ENCODE measurements at places on chromosomes 1 and 21. TPM values are rescaled to one million over a fixed set of nuclear protein-coding genes. Genes with fewer than 3 reads are reported as not detected.

- H3K36me3 ChIP-seq, result peaks cover 11% of the 10 kb centered on the region
- no peak overlapping the region for H3K27ac ChIP-seq
- H3K27me3 ChIP-seq, result no peaks in the 10 kb centered on the region
- H3K4me3 ChIP-seq, result no peak overlapping the region
Measured at GRCh38 chr1:12315146-12315545, 85.3 kb downstream of the VPS13D start.

DNA sequence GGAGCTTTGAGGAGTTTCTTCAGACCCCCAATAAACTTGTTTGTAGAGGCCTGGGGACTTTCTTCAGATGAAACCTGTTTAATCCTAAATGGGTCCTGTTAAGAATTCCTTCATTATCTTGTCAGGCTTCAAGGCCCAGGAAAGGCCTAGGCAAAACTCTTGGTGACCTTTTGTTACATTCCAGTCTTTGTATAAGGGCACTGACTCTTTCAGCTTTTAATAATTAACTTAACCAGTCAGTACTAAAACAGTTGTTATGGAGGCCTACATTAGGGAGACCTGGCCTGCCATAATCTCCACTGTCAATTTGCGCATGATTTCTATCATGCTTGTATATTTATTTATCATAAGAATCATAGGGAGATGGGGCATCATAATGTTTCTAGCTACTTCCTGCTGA lies 110.2 kb downstream of the FCRL5 start:
- H3K4me3 ChIP-seq, result no peak overlapping the region
- no peaks in the 10 kb centered on the region for H3K4me1 ChIP-seq
- H3K36me3 ChIP-seq, result peaks cover 12% of the 10 kb centered on the region

DNA sequence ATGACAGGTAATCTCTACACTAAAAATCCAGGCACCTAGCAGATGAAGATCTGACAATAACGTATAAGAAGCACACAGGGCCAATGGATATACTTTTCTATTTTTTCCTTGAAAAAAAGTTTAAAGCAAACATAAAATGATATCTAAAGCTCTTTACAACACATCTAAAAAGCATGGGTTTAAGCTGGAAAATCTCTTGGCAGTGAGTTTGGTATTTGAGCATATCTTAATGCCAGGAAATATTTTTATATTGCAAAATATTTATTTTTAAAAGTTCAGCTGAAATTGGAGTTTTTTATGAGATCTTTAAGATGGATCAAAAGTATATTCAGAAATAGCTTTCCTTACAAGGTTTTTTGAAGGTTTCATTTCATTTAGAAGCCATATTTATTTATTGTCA lies 40.5 kb downstream of the SLC5A9 start:
- no peak overlapping the region for H3K4me3 ChIP-seq
- no peaks in the 10 kb centered on the region for H3K27me3 ChIP-seq
- no peaks in the 10 kb centered on the region for H3K4me1 ChIP-seq
- DNase-seq, result no peak

DNA sequence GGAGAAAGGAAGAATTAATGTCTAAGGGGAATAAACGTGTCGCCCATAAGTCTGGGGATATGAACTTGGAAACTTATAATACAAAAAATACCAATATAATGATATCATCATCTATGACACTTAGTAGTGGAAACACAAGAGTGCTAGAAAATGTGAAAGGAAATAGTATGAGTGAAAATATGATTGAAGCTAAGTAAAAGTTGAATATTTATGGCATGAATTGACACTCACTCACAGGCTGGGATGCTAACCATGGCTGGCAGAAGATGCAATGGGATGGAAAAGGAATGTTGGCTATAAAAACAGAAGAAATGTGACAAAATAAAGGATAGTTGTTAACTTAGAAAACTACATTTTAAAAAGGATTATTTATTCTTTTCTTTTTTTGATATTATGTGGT lies 120.1 kb downstream of the XPR1 start:
- no peak overlapping the region for H3K27ac ChIP-seq
- H3K27me3 ChIP-seq, result no peaks in the 10 kb centered on the region
- H3K4me1 ChIP-seq, result no peaks in the 10 kb centered on the region

DNA sequence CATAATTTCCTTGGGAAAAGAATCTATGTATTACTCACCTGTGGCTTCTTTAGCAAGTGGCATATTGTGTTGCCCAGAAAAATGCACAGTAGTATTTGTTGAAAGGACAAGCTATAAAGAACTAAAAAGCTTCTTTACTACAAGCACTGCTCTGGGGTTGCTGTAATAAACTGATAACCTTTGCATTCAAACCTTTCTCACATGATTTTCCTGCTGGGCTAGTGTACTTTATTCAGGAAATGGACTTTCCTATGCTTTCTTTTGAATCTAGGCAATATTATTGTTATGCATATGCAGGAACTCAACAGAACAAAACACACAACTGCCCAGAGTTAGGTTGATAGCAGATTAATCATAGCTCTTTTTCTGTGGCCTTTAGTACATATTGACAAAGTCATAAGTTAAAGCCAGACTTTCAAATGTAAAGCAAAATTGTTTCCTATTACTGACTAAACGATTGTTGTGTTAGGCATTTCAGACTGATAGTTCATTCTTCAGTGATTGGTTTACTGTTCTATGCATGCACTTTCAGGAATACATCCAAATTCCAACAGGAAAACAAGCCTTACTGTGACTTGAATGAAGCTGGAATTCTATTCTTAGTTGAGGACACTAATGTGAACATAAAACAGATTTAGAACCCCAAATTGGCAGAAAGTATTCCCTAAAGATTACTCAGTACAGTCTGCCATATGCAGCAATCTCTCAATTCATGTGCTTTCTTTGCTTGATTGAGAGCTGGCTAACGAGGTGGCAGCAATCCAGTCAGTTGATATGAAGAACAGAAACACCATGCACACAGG lies 564.3 kb upstream of the NEGR1 start:
- no peak overlapping the region for H3K27ac ChIP-seq
- no peak overlapping the region for H3K4me3 ChIP-seq
- H3K36me3 ChIP-seq, result no peaks in the 10 kb centered on the region
- peaks cover 11% of the 10 kb centered on the region for H3K4me1 ChIP-seq

DNA sequence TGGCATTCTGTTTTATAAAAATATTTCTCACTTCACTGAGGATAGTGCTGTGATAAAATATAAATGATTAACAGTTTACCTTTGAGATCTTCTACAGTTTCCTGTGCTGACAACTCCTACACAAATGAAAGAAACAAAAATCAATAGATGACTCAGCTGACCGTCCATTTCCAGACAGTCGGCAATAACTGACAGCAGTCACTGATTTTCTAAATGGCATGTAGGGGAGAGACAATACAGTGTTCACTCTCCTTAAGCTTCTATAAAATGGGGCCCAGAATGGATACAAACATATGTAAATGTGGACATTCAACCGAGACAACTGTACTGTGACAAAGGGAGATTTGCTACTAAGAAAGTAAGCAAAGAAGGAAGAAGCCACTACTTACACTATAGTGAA lies 34.3 kb downstream of the PCNX2 start:
- H3K27ac ChIP-seq, result no peak overlapping the region
- DNase-seq, result no peak
- peaks cover 29% of the 10 kb centered on the region for H3K36me3 ChIP-seq
- H3K4me1 ChIP-seq, result no peaks in the 10 kb centered on the region
- no peaks in the 10 kb centered on the region for H3K27me3 ChIP-seq

- H3K27me3 ChIP-seq, result no peaks in the 10 kb centered on the region
- peaks cover 3% of the 10 kb centered on the region for H3K36me3 ChIP-seq
- H3K4me3 ChIP-seq, result no peak overlapping the region
- no peak for DNase-seq
- H3K4me1 ChIP-seq, result no peaks in the 10 kb centered on the region
Measured at GRCh38 chr1:99827970-99828369, 22.2 kb upstream of the AGL start.

GRCh38 chr1:51331206-51332100 lies 1.1 kb upstream of the TTC39A start:
- H3K27ac ChIP-seq, result no peak overlapping the region
- no peaks in the 10 kb centered on the region for H3K27me3 ChIP-seq
- no peaks in the 10 kb centered on the region for H3K36me3 ChIP-seq

CD5L gene
- not detected for total RNA-seq

DNA sequence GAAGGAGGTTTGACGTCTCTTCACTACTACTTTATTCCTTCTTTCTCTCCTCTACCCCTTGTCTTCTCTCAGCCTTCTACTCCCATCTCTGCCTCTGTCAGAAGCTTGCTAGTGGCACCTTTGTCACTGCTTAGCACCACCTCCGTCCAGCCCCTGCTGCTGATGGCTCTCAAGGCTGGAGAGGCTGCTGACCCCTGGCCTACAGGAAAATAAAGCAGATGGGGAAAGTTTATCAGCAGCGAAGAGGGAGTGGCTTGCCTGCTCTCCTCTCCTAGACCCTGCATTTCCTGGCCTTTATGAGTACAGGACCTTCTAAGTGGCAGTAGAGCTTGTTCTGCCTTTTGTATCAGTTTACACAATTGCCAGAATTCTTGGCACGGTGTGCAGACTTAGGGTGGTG lies 27.0 kb downstream of the PROX1 start:
- no peaks in the 10 kb centered on the region for H3K27me3 ChIP-seq
- no peak for DNase-seq
- H3K4me1 ChIP-seq, result peaks cover 4% of the 10 kb centered on the region
- H3K36me3 ChIP-seq, result no peaks in the 10 kb centered on the region
- H3K27ac ChIP-seq, result no peak overlapping the region

TRIM45 gene
- total RNA-seq, result 10.3 TPM

HSPB7 gene
- total RNA-seq, result not detected

DNA sequence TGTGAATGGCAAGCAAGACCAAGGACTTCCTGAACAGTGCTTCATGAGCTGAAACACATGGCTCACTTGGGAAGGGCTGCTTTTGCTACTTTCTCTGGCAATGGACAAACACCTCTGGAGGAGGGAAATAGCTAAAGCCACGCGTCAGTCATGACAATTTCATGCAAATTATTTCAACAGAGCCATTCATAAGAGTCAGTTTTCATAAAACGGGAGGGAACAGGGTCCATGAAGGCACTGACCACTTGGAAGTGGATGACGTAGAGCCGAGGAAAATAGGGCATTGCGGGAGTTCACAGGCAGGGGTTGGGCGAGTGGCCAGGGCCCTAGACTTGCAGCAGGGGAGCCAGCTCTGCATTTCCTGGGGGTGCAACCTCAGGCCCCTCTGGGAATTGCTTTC lies 43.9 kb downstream of the SDC3 start:
- no peak overlapping the region for H3K27ac ChIP-seq
- no peaks in the 10 kb centered on the region for H3K4me1 ChIP-seq
- H3K4me3 ChIP-seq, result no peak overlapping the region
- DNase-seq, result no peak
- H3K27me3 ChIP-seq, result no peaks in the 10 kb centered on the region
- H3K36me3 ChIP-seq, result no peaks in the 10 kb centered on the region

CCDC181 gene
- total RNA-seq, result 2.9 TPM

GRCh38 chr21:38236232-38236631 lies 20.6 kb upstream of the KCNJ15 start:
- no peaks in the 10 kb centered on the region for H3K27me3 ChIP-seq
- no peak for DNase-seq
- H3K4me1 ChIP-seq, result no peaks in the 10 kb centered on the region
- no peaks in the 10 kb centered on the region for H3K36me3 ChIP-seq
- no peak overlapping the region for H3K4me3 ChIP-seq
- H3K27ac ChIP-seq, result no peak overlapping the region

FBLIM1 gene
- 64.7 TPM for total RNA-seq

RGS5 gene
- 30.1 TPM for total RNA-seq

STXBP3 gene
- total RNA-seq, result 29.4 TPM

DNA sequence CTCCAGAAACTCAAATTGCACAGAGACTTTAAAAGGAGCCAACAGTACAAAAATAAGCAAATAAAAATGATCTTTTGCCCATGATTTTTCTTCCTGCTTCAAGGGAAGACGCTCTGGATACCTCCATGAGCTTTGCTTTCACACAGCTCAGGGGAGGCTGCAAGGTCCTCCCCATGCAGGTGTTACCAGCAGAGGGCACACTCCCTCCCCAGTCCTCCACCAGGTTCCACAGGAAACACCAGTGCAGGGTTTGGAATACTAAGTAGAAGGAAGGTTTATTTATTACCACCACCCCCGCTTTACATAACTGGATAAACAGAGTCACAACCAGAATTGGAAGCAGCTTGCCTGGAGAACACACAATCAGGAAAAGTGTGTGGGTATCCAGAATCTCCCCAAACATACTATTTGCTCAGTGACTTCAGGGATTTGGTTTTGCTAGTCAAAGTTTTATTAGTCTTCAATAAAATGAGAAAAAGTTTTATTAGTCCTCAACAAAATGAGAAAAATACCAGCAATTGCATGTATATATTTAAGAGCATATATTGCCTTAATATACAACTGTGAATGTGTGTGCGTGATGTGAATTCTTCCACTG lies 37.3 kb downstream of the HSD3B1 start:
- H3K36me3 ChIP-seq, result no peaks in the 10 kb centered on the region
- no peaks in the 10 kb centered on the region for H3K4me1 ChIP-seq
- no peak overlapping the region for H3K4me3 ChIP-seq
- peak; percentile 65 for DNase-seq

GRCh38 chr21:37253991-37254390 lies 13.1 kb downstream of the VPS26C start:
- H3K27me3 ChIP-seq, result no peaks in the 10 kb centered on the region
- peaks cover 1% of the 10 kb centered on the region for H3K36me3 ChIP-seq
- no peak overlapping the region for H3K27ac ChIP-seq

GRCh38 chr21:24025101-24025500 lies 1582.2 kb downstream of the MRPL39 start:
- DNase-seq, result no peak
- no peaks in the 10 kb centered on the region for H3K27me3 ChIP-seq
- no peak overlapping the region for H3K4me3 ChIP-seq
- H3K4me1 ChIP-seq, result no peaks in the 10 kb centered on the region

- no peak for DNase-seq
- no peaks in the 10 kb centered on the region for H3K4me1 ChIP-seq
- H3K4me3 ChIP-seq, result no peak overlapping the region
- no peak overlapping the region for H3K27ac ChIP-seq
- no peaks in the 10 kb centered on the region for H3K36me3 ChIP-seq
- H3K27me3 ChIP-seq, result no peaks in the 10 kb centered on the region
Measured at GRCh38 chr1:215140135-215140534, 57.6 kb downstream of the KCNK2 start.

CD1C gene
- total RNA-seq, result not detected

SIK1 gene
- 5.7 TPM for total RNA-seq
